NCI-H748 treated with DMSO at 0.1 percent for 48 hours (cell line): ENCODE measurements at places on chromosomes 2 and 18.

- DNase-seq = no peak
Observed at GRCh38 chr2:134122610-134123009, 131.3 kb upstream of the MGAT5 start.

GRCh38 chr2:190365499-190366204 is 22.3 kb downstream of the INPP1 start:
- peak; percentile 40 for DNase-seq

DNA sequence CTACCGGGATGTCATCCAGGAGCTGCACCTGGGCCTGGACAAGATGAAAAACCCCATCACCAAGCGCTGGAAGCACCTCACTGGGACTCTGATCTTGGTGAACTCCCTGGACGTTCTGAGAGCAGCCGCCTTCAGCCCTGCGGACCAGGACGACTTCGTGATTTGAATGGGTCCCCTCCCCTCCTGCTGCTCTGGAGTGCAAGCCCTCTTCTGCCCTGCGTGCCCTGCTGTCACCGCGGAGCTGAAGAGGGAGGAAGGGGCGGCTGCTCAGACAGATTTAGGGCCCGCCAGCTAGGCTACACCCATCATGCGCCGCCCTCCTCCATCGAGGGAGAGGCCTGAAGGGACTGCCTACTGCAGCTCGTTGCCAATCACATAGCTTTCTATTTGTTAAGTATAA is 101.8 kb downstream of the SH3BP4 start:
- no peak for DNase-seq

GRCh38 chr2:204431529-204431928 is 113.7 kb upstream of the PARD3B start:
- DNase-seq = no peak

DNA sequence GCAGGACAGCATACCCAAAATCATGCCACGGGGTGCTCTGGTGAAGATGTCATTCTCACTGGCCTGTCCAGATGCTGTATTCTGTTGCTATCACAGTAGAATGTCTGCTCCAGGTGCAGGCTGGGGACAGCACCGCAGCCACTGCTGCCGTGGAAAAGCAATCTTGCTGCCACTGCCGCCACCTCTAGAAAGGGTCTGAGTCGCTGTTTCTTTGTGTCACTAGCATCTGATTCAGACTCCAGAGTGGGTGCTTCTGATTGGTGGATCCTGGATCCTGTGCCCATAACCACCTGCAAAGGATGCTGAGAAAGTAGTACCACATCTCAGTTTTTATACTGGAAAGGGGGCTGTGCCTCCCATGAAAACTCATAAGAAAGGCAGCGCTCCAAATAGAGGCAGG is 45.3 kb upstream of the CTLA4 start:
- no peak for DNase-seq

GRCh38 chr18:48409591-48410094 is 460 bp upstream of the ZBTB7C start:
- no peak for DNase-seq

DNA sequence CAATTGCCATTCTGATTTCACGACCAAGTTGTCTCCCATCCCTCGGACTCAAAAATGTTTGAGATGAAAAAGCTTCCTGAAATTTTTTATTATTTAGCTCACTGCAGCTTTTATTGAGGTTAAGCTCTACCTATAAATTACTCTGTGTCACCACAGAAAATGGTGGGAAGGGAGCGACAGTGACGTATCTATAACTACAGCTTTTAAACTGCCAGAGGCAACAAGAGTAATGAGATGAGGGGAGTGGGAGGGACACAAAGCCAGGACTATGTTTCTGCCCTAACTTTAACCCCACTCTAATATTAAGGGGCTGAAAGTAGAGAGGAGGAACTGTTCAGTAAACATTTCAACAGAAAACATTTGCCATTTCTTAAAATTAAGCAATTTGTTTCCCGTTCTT is 37.4 kb downstream of the SMAD2 start:
- no peak for DNase-seq

GRCh38 chr18:78309307-78309706 is 670.3 kb upstream of the SALL3 start:
- DNase-seq = no peak

DNA sequence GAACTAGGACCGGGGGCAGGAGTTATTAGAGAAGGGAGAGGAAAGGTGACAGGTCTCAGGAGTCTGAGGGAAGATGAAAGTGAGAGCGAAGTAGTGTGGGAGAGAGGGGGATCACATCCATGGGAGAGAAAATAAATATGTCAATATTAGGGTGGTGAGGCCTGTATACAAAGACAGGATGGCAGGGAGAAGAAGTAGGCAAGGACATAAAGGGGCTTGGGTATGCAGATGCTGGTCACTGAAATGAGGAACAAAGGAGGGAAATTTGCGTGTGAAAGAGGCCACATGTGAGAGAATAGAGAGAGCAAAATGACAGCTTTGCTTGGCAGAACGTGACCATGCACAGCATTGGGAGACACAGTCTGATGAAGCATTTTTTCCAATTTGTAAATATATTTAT is 13.6 kb downstream of the METAP1D start:
- DNase-seq = no peak
